ENCODE measurements at places on chromosomes 11 and 22.

DNA sequence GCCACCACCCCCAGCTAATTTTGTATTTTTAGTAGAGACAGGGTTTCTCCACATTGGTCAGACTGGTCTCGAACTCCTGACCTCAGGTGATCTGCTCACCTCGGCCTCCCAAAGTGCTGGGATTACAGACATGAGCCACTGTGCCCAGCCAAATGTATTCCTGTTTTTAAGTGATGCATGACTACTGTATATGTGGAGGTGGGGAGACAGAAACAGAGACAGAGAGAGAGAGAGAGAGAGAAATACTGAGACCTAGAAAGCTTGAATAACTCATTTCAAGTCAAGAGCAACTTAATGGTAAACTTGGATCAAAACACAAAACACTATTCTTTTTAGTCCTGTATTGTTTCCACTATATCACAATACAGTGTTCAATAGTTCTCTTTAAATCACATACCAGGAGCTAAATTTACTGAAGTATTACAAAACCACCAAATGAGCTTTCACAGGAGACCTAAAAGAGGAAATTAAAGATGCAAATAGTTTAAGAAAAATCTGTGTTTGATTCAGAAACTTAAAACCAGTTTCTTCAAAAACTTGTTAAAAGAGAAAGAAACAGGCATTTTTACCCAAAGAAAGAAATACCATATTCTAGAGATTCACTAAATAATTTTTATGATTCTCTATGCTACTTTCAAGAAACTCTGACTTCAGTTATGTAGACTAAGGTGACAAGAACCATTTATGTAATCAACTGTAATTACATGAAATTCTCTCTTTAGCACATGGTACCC lies 188.7 kb downstream of the ETS1 start:
- no peak for DNase-seq

- DNase-seq, result no peak
Observed at GRCh38 chr22:24443668-24444067, 16.3 kb downstream of the ADORA2A start.

- no peak for DNase-seq
Observed at GRCh38 chr11:120031612-120032600, 106.0 kb downstream of the TRIM29 start.

GRCh38 chr11:100990931-100991330 lies 138.7 kb downstream of the PGR start:
- DNase-seq, result no peak

DNA sequence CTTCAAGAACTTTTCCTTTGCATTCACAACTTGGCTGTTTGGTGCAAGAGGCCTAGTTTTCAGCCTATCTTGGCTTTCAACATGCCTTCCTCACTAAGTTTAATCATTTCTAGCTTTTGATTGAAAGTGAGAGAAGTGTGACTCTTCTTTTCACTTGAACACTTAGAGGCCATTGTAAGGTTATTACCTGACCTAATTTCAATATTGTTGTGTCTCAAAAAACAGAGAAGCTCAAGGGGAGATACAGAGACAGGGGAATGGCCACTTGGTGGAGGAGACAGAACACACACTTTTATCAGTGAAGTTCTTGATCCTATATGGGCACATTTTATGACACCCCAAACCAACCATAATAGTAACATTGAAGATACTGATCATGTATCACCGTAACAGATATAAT lies 532.3 kb downstream of the DLG2 start:
- DNase-seq, result no peak

DNA sequence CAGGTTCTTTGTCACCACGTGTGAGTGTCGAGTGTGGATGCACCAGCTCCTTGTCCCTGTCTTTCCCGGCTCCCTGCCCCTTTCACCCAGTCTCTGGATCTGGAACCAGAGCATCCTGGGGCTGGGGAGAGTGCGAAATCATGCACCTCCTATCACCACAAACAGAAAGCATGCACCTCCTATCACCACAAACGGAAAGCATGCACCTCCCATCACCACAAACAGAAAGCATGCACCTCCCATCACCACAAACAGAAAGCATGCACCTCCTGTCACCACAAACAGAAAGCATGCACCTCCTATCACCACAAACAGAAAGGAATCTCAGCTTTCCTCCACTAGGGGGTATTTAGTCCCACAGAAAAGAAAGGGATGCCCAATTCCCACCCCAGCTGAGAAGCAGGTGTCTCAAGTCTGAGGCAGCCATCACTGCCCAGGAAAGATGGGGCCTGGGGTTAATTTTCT lies 5.9 kb upstream of the GLB1L3 start:
- DNase-seq, result no peak

DNA sequence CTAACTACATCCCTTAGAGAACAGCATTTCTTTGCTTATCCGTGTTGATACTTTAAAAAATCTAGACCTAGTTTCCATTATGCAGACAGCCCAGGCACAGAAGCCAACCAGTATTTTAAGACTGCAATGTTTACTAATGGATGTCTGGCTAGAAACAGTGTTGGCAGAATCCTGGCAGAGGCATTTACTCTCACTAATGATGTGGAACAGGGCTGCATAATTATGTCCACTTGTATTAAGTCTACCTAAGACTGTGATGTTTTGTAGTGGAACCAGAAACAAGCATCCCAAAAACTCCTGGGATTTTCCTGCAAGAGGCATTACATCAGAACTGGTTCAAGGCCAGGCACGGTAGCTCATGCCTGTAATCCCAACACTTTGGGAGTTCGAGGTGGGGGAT lies 50.2 kb upstream of the PICALM start:
- no peak for DNase-seq

DNA sequence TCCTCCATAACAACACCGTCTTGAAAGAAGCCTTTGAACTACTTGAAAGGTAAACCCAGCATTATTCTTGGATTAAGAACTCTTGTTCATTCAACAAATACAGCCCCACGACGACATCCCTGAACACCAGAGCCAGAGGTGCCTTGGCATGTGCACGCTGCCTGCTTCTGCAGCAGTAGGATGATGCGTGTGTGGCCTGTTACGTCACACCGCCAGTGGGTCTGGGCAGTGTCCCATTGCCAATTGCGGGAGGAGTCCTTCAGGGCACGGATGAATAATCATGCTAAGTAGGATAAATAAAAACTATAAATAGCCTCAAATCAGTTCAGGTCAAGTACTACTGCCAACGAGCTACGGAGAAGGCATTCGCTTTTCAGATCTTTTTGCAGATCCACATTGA lies 380.5 kb downstream of the SHANK2 start:
- no peak for DNase-seq

GRCh38 chr11:119363081-119363850 lies 16.8 kb upstream of the MFRP start:
- DNase-seq, result no peak

DNA sequence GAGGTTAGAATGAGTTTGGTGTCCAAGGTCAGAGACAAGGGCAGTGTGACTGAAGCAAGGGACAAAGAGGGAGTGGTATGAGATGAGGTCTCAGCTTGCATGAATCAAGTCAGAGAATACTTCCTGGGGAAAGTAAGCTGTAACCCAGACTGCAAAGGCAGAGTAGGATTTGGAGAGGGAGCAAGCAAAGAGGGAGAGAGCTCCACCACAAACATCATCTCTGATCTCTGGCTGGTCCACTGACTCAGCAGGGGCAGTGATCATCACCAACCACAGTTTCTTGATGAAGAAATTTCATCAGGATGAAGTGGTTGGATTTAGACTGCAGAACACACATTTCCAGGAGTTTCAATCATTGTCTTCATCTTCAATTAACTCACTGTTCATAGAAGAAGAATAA lies 54.9 kb upstream of the HMGXB4 start:
- DNase-seq, result no peak

DNA sequence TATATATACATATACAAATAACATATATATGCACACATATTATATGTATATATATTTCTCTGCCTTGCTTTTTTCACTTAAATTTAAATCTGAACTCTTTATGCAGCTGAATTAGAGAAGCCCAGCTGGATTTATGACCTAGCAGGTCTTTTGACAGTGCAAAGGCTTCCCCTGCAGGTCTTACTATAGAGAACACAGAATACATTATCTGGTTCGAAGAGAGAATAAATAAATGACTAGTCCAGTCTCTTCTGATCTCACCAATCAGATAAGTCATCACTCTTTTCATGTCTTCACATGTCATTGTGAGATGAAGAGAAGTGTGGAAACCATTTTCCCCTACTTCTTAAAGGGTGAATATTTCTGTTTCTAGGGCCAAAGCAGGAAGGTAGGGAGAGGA lies 58.2 kb downstream of the OR10A6 start:
- no peak for DNase-seq

DNA sequence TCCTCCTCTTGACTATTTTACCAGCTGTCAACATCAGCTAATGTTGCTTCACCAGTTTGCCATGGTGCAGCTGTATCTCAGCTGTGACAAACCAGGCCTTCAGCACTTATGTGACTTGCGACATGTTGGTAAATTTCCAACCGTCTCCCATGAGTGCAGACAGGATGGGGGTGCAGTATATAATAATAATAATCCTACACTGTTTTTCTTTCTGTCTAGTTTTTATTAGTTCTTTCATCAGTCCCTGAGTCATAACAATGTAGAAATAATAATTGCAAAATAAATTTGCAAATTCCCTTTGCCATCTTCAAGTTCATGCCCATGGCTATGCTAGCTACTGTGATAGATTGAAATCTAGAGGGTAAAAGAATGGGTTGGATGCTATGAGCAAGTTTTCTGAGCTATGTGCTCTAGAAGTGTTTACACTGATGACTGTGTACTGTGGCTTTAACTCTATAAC lies 4.9 kb downstream of the MMP13 start:
- DNase-seq, result peak; percentile 79

DNA sequence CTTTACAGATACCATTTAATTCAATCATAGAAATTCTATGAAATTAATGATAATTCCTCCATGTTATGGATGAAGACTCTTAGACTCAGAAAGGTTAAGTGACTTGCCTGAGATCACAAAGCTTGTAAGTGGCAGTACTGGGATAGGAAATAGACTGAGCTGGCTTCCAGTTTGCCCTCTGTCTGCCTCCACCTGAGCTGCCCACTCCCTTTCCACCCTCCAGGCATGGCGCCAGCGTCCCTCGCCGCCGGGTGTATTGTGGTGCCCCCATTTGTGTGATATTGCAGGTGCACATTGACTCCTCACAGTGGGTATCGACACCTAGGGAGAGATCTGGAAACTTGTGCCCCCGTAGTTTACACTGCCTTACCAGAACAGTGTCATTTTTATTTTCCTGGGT lies 9.4 kb upstream of the RPS3 start:
- DNase-seq, result no peak

DNA sequence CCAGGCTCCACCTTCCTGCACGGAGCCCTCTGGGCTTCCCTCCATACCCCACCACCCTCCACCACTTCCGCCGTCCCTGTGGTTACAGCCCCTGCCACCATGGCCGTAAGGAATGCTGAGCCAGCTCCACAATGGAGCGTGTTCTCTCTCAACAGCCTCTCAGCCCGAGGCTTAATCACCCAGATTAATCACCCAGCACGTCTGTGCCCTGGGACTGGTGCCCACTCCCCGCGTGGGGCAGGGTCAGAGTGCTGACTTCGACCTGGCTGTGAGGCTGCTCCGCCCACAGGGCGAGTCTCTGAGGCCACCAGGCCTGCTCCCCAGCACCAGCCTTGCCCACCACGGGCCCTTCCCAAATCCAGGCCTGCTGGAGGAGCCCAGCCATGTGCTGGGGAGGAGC lies 4.0 kb upstream of the TH start:
- DNase-seq, result peak; percentile 38

GRCh38 chr22:28909375-28909774 lies 26.0 kb downstream of the ZNRF3 start:
- DNase-seq, result no peak

GRCh38 chr11:115322553-115323203 lies 181.5 kb downstream of the CADM1 start:
- DNase-seq, result no peak

DNA sequence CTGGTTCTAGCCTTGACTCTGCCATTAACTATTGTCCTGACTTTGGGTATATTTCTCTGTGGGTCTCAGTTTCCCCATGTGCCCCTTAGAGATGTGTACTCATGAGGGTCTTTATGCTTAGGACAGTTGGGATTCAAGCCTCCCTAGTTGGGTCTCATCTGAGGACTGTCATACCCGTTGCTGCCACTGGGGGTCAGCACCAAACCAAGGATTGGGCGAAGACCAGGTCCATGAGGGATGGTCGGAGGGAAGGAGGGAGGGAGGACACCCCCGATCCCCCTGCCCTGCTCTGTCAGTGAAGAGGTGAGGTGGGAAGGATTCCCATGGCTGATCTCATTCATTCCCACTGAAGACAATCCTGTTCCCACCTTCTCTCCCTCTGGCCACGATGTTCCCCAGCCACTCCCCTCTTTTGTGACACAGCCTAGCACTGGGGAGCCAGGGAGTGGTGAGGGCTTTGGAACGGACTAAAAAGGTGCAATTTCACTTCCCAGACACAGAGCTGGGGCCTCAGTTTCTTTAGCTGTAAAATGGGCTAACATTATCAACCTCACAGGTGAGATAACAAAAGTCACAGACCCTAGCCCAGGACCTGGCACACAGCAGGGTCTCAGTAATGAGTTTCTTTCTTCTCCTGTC lies 12.4 kb upstream of the KLHL35 start:
- no peak for DNase-seq

GRCh38 chr22:49139492-49140151 lies 688.1 kb downstream of the BRD1 start:
- DNase-seq, result no peak

DNA sequence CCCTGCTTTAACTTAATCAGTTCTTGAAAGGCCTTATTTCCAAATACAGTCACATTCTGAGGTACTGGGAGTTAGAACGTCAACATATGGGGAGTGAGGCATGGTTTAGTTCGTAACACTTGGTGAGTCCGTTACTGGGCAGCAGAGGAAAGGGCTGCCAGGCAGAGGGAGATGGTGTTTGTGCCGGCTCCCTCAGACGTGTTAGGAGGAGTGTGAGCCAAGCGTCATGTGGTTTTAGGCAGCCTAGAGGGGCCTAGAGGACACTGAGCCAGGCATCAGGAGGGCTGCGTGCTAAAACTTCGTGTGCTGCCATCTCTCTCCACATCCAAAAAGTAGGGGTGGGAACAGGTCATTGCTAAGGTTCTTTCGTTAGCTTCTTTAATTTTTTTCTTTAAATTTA lies 10.2 kb downstream of the BCR start:
- no peak for DNase-seq

DNA sequence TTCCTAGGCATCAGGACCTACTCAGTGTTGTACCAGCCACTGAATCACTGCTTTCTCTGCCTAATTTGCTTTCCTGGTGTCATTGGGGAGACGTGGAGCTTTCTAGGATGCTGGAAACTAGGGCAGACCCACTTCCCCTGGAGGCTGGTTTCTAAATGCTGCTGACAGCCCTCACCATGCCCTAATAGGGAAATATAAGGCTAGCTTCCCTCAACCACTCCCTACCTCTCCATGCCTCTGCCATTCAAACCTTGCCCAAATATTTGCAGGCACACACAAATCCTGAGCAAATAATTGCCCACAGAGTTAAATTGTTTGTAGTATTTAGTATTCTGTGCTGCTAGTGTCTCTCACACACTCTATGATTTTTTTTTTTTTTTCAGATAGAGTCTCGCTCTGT lies 310.2 kb downstream of the DDX10 start:
- no peak for DNase-seq

- DNase-seq, result no peak
Observed at GRCh38 chr11:119699227-119699626, 29.8 kb downstream of the NECTIN1 start.
